Activated T-cell treated with anti-CD3 and anti-CD28 coated beads, Interleukin-2, amount 50 U/mL, for 24 hours (primary cell): ENCODE measurements at places on chromosomes 7 and 10.

DNA sequence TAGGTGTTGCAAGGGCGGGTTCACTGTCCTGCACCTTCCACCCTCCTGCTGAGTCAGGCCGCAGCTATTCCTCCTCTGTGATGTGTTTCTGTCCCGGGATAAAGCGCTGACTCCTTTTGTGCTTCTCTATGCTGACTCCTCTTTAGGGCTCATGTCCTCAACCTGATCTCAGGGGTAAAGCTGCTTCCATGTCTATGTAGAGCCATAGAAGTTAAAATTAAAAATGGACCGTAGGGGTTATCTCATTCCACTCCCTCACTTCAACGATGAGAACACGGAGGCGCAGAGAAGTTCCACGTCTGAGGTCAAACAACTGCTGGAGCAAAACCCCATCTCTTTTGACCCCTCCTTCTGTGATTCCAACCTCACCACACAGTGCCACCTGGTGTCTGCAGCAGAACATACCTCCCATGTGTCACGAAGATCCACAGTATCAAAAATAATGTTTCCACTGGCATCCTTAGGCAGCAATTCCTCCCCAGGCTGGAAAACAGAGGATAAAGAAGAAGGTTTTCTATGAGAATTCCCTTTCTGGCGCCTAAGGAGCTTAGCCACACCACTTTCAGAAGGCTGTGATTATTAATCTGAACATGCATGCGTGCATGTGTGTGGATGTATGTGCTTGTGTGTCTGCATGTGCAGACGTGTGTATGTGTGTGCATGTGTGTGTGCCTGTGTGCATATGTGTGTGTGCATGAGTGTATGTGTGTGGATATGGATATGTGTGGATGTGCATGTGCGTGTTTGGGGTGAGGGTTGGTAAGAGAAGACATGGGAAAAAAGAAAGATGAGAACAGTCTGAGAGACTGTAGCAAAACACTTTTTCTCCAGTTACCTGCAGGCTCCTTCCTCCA, 81.2 kb upstream of the UCN3 start:
- peak; percentile 66 for DNase-seq

DNA sequence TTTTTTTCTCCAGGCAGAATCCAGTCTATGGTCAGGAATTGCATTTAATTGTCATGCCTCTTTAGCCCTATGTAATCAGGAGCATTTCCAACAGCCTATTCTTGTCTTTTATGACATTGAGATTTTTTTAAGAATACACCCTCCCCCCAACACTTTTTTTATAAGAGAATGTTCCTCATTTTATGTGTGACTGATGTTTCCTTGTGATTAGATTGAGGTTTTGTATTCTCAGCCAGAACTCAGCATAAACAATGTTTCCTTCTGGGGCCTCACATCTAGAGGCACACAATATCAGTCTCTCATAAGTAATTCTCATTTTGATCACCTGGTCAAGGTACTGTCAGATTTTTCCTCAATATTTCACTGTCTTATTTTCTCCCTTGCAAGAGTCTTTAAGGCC, 193.4 kb upstream of the PDE1C start:
- no peak for DNase-seq

GRCh38 chr7:10677668-10678232, 295.9 kb upstream of the PHF14 start:
- DNase-seq: no peak

DNA sequence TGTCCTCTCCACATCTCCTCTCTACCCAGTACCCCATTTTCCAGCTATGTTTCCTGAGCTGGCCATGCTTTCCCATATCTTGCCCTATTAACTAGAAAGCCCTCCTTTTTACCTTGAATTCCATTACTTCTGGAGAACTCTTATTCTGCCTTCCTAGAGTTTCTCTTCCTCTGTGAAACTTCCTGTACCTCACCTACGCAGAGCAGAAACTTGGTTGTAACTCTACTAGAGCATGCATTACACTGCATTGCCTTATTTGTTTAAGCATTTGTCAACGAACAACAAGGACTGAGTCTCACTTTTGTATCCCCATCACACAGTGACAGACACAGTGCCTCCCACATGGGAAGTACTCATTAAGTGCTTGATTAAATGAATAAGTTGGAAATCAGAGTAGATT, 36.4 kb downstream of the VCL start:
- no peak for DNase-seq

- no peak for DNase-seq
Measured at GRCh38 chr10:71978988-71979691, 14.9 kb downstream of the CHST3 start.

GRCh38 chr10:81116201-81116600, 578.5 kb downstream of the SH2D4B start:
- DNase-seq: no peak

GRCh38 chr7:26948617-26949118, 84.3 kb upstream of the SKAP2 start:
- no peak for DNase-seq

- DNase-seq: no peak
Measured at GRCh38 chr7:13057462-13058200, 370.2 kb downstream of the ARL4A start.

GRCh38 chr7:727104-727805, at the start of gene PRKAR1B:
Gene PRKAR1B (minus strand): TSS chr7:727281. CDS start chr7:711505, 15,776 bp downstream.
- DNase-seq: peak; percentile 66

DNA sequence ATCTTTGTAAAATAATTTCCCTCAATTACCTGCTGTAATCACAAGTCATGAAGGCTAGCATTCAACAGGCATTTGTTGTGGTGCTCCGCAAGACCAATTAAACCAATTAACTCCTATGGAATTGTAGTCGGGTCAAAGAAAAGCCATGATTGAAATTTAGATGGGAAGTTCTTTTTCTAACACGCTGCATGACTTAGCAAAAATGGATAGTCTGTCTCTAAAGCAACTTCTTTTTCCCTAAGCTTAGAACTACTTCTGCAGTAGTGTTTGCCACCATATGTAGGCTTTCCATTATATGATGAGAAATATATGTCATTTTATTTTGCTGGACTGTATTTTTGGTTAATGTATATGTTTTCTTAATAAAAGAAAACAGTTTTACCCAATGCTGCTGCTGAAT, 119.1 kb downstream of the TSPAN12 start:
- no peak for DNase-seq

- DNase-seq: no peak
Measured at GRCh38 chr7:2149672-2150444, 82.9 kb downstream of the MAD1L1 start.

- DNase-seq: no peak
Measured at GRCh38 chr10:92590623-92591549, 2.0 kb upstream of the KIF11 start.

DNA sequence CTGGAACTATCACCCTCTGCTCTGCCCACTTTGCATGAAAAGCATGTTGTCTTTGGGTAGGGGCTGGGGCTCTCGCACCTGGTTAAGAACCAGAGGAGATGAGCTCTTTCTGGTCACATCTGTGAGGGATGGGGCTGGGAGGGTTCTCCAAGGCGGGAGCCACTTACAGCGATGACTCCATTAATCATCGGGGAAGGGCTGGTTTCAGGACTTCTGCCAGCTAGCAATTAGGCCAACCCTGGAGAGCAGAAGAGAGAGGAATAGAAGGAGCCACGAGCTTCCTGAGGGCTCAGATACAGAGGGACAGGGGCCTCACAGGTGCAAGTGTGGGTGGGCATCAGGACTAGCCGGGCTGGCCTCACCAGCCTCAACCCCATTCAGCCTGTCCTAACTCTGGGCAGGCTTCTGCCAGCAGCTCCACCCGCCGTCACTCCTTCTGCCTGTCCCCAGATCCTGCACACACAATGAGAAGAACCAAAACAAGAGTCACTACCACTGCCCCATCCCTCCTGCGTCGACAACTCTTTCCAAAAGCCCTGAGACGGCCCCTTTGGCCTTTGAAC, 8.4 kb downstream of the AQP1 start:
- no peak for DNase-seq

DNA sequence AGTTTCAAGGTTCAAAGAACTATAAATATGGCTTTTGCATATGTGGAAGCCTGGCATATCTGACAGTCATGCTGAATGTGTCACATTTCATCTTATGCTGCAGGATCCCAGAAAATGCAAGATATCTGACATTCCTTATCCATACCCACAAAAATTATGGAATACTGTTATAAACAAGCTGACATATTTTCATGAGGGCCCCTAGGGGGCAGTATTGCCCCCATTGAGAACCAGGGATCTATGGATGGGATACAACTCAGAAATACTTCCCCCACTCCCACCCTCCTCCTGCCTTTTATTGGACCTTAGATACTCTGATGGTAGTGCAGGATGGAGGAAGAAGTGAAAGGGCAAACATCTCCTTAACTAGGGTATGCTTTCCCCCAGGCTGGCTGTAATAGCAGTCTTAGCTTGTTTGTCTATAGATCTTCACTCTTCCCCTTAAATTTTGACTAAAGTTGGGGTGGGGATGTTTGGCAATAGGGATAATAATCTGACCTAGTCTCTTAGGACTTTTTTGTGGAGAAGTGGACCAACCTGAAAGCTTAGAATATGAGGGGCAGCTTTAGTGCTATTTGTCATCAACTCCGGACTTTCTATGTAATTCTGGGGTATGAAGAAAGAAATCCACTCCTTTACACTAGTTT, 3.5 kb upstream of the GNGT1 start:
- DNase-seq: no peak

- DNase-seq: peak; percentile 68
Measured at GRCh38 chr7:901388-902154, 25.2 kb downstream of the GET4 start.

- no peak for DNase-seq
Measured at GRCh38 chr7:95436407-95436806, 1.6 kb upstream of the PON2 start.

DNA sequence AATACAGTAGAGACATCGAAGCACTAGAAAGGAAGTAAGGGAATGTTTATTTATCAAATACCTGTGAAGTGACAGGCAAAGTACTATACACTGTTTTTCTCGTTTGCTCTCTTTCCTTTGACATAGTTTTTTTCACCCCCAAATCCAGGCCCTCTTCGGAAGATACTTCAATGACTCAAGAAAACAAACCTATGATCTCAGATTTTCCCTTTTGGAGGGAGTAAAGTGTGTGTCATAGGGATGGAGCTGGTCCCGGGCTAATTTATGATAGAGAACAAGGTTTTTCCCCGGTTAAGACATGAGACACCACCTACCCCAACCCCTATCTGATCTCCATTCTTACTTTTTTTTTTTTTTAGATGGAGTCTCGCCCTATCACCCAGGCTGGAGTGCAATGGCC, 61.7 kb downstream of the MAP3K8 start:
- no peak for DNase-seq

- DNase-seq: no peak
Measured at GRCh38 chr7:135653340-135654080, 8.8 kb upstream of the STMP1 start.

DNA sequence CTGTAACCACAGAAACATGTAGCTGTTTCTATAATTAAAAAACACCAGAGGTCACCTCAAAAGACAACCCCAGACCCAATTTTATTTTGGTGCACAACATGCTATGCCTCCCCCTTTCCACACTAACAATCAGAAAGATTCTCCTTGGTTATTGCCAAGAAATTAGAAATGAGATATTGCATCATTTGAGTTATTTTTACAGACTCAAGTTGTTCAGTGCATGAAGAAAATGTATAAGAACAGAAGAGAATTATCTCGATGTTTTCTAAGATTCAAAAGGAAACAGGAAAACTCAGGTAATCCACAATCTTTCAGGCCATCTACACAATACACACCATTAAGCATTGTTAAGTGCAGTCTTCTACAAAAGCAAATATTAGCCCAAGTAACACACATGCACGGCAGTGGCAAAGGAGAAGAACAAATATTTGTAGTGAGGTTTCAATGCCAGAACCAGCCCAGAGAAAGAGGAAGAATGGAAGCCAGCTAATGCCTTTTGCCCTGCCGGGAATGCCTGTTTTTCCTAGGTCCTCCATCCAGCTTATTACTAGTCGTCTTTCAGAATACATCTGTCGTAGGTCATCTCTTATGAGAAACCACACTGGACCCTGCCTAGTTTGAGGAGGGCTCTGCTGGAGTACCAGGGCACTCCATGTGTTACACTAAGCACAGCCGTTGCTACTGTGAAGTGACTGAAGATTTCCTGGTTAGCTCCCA, 67.6 kb upstream of the C1GALT1 start:
- DNase-seq: no peak

DNA sequence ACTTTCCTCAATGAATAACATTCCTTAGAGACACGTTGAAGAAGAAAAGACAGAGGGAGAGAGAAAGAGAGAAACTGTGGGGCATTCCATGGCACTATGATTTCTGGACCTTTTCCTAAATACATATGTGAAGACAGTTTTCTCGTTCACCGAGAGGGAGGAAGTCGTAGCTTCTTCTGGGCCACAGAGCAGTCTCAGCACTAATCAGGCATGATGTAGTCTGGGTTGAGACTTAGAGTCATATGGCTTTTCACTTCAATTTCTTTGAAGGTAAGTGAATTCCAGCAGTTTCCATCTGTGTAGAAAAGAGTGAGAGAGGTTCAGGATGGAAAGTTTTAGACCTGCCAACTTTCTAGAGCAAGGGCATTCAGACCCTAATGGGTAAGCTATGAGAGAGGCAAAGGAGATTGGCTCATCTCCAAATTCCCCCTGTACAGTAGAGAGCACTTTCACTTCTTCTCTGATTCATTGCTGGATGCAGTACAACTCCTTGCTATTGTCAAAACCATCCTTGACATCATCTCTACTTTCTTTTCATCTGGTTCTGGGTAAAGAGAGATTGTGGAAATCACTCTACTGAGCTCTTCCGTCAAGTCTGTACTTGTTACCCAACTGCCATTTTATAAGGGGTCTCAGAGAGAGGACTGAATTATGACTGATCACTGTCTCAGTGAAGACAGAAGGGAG, 31.5 kb upstream of the OR9A4 start:
- DNase-seq: no peak

DNA sequence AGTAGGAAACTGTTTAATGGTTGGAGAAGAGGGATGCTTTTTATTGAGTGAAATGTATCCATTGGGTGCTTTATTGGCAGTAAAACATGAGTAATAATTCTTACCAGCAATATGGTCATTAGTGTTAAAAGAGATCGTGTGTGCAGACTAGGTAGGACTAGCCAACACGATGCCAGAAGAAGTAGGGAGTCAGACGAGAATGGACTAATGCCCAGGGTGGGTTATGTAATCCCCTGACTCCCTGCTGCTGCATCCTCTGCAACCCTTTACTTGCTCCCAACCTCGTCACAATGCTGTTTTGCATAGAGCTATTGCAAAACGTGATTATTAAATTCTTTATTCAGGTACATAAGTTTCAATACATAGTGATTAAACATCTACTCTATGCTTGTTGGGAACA, 1213.7 kb downstream of the GATA3 start:
- no peak for DNase-seq

DNA sequence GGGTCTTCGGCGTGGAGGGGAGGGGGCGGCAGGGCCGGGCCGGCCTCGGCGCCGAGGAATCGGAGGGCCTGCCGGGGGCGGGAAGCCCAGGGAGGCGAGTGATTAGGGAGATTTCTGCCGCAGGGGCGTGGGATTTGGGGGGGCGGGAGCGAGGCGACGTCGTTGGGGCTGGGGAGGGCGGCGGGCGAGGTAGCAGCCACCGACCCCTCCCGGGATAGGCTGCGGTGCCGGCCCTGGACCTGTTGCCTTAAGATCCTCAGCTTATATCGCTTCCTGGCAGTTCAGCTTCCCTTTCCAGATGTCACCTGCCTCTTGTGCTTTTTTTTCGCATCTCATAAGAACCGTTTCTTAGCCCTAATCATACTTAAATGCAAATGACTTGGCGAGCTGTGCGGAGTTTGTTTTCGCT, 655 bp downstream of the LMTK2 start:
- no peak for DNase-seq
